Occipital lobe (tissue), 3 donors: ENCODE measurements at places on chromosomes 1 and 21. TPM values are rescaled to one million over a fixed set of nuclear protein-coding genes. Genes with fewer than 3 reads are reported as not detected.
A peak's percentile ranks its signal among the peaks of the same experiment; 100 is the strongest.

Gene ACTA1
- total RNA-seq, result 1.7 TPM

Gene KRTAP19-3
- total RNA-seq, result not detected

Gene ZYG11A
- total RNA-seq, result 0.47 TPM

Gene HPCAL4
- 51.2 TPM for total RNA-seq

Gene TIAM1
- total RNA-seq, result 54.1 TPM

Gene PEX14
- total RNA-seq, result 9.2 TPM

DNA sequence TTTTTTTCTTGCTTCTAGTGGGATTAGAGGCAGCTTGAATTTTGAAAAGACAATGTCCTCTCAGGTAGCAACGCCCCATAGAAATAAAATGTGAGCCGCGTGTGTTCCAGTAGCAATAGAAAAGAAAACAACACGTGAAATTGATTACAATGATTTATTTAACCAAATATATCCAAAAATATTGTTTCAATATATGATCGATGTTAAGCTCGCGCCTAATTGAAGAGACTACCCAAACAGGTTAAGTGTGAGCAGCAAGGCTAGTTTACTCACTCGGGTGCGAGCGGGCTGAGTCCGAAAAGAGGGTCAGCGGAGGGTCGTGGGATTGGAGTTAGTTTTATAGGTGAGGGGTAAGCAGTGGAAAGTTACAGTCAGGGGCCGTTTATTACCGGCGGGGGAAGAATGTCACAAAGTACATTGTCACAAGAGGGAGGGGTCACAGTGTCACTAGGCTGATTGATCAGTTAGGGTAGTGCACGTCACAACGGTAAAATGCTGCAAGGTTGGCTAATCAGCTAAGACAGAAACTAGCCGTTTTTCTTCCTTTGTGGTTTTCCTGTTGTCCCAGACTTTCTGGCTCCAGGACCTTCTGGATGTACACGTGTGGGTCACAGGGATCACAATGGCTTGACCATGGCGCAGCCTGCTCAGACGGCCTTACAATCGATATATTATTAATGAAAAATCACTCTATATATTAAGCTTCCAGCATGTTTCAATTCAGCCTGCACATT lies 697 bp upstream of the ZNF670 start:
- no peak for DNase-seq

DNA sequence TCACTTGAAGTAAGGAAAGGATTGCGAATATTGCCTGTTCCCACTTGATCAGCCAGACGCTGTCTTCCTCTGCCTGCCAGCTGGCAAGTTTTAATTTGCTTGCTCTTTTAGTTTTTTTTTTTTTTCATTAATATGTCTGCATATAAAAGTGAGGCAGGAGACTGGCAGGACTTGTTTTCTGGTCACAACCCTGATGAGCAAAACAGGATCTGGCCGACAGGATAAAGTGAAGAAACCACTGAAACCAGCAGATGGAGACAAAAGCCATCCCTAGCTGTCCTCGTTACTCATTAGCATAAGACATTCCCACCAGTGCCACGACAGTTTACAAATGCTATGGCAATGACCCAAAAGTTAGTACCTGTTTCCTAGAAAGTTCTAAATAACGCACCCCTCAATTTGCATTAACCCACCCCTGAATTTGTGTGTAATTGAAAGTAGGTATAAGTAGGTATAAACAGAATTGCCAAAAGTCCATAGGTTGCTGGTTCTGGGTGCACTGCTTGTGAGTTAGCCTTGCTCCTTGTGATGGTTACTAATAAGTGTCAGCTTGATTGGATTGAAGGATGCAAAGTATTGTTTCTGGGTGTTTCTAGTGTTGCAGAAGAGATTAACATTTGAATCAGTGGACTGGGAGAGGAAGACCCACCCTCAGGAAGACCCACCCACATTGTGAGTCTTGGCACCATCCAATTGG lies 60.8 kb downstream of the ZNF684 start:
- peak; percentile 9 for DNase-seq

- DNase-seq, result no peak
These were observed 20.1 kb upstream of the ADAR start for GRCh38 chr1:154628121-154628405.

DNA sequence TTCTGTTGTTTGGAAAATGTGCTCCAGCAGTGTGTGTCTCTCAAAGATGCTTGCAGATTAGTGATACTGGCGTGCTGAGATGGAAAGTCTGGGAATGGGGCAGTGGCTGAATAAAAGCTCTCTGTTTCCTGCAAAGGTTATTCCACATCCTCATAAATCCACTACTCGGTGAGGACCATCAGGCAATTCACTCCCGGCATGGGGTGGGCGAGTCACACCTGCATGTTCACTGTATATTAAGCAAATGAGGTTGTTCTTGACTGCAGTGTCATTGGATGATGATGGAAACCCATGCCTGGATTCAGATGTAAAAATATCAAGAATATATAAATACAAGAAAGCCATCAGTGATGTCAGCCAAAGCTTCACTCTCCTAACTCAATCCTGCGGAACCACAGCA lies 65.4 kb upstream of the DSCAM start:
- no peak for DNase-seq

DNA sequence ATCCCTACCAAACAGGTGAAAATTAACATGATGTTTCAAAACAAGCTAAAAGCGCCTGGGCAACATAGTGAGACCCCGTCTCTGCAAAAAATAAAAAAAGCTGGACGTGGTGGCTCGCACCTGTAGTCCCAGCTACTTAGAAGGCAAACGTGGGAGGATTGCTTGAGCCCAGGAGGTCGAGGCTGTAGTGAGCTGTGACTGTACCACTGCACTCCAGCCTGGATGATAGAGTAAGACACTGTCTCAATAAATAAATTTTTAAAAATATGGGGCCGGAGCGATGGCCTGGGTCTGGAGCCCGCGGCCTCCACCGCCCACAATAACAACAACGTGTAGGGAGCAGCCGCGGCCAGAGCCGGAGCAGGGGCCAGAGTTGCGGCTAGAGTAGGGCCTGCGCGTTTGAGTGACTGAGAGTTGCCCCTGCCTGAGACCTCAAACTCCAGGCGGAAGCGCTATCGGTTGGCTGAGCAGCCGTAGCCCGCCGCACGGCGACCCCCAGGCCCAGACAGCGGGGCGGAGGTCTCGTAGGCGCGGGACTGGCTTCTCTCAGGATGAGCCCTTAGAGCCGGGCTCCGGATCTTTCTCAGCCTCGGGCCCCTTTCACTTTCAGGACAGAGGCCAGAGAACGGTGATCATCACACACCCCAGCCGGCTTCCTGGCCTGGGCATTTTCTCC lies 41.4 kb downstream of the ZMYM1 start:
- DNase-seq, result no peak

- no peak for DNase-seq
These were observed 40.9 kb downstream of the BEND5 start for GRCh38 chr1:48735796-48736195.

GRCh38 chr1:46399307-46399706 lies 5.2 kb downstream of the FAAH start:
- DNase-seq, result no peak

- no peak for DNase-seq
These were observed 30.7 kb downstream of the TUFT1 start for GRCh38 chr1:151570819-151571218.
